Stimulated activated naive CD4-positive, alpha-beta T cell (primary cell): ENCODE measurements at places on chromosomes 2 and 18.

DNA sequence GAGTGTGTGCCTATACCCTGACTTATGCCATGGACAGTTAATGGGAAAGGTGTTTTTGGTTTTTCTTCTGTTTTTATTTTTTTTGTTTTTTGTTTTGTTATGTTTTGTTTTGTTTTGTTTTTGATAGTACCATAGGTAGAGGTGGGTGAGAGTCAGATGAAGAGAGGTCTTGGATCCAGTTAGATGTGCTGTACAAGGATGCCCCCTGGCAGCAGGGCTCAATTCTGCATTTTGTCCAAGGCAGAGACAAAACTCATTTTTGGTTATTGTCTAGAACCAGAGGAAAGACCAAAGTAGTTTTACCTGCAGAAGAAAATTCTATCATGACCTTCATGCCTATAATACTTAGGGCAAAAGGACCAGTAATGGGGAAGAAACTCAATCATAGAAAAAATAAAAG is 48.5 kb downstream of the SLC5A7 start:
- DNase-seq: no peak

DNA sequence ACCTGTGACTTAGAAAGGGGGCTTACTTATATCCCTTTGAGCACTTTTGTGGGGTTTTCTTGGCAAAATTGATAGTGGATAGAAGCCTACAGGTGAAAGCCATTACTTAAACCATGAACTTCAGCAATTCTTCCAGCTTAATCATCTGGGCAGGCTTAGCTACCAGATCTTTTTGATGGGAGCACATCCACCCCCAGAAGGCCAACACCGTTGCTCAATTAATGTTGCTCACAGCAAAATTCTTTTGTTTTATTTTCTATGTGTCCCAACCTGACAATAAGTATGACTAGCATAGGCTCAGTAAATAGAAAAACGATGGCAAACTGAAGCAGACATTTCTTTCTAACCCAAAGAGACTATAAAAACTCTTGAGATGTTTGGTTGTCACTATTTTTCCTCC is 269.4 kb upstream of the TCF4 start:
- no peak for DNase-seq

GRCh38 chr18:44668270-44668975 is 12.3 kb upstream of the SETBP1 start:
- DNase-seq: no peak

GRCh38 chr18:49819823-49820671 is 6.7 kb upstream of the ACAA2 start:
- DNase-seq: peak; percentile 15

GRCh38 chr2:184890311-184890710 is 292.0 kb downstream of the ZNF804A start:
- no peak for DNase-seq

DNA sequence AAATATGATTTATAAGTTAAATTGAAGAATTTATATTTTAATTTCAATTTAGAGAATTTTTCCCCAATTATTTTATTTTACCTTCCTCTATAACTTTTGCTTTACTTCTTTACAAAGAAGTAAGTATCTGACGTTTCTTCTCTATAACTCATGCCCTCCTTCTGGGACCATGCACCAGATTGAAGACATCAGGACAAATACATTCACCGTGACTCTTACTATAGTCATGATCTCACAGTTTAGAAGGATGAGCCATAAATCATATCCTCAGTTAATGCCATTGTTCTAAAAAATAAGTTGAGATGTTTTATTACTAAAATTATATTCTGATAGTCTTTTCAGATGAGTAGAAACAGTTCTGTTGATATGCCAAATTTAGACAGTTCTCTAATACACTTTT is 279.3 kb downstream of the TMX3 start:
- DNase-seq: no peak

GRCh38 chr2:8822218-8822617 is 15.2 kb downstream of the KIDINS220 start:
- no peak for DNase-seq

- no peak for DNase-seq
These were observed 43.4 kb downstream of the KANSL3 start for GRCh38 chr2:96594691-96595152.

- no peak for DNase-seq
These were observed 86.7 kb downstream of the FIGN start for GRCh38 chr2:163649080-163649479.

DNA sequence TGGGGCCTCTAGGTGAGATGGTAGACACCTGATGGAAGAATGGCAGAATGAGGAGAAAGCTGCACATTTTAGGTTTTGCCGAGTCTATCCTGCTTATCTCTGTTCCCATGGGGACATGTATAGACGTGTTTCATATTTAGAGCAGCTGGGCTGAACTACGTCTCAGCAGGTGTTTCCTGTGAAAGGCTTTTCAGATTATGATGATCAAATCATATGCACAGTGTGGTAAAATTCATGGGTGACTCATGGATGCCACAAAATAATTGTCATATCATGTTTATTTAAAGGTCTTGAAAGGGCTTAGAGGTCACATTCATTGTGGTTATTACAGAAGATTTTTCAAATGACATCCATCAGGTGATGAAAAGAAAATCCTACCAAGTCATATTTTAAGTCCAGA is 90.5 kb downstream of the ICOS start:
- no peak for DNase-seq
